ENCODE measurements at places on chromosomes 11 and 22.

GRCh38 chr11:17148536-17148935 lies 59.2 kb downstream of the PIK3C2A start:
- no peak for DNase-seq

- DNase-seq: no peak
These were observed 9.4 kb upstream of the CASP12 start for GRCh38 chr11:104907521-104908185.

GRCh38 chr11:21969841-21970240 lies 223.0 kb upstream of the ANO5 start:
- no peak for DNase-seq

DNA sequence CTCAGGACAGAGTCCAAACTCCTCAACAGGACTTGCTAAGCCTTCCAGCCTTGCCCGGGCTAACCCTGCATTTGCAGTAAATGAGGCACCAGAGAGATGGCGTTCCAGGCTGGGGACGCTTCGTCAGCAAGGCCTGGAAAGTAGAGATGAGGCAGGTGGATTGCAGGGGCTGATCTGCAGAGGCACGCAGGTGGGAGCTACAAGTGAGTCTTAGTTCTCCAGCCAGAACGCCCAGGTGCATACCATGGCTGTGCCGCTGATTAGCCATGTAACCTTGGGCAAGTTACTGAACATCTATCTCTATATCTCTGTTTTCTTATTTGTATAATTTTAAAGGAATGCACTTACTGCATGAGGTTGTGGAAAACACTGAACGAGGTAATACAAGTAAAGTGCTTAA lies 52.7 kb upstream of the BARX2 start:
- DNase-seq: no peak

- peak; percentile 89 for DNase-seq
These were observed 95.5 kb upstream of the PARVA start for GRCh38 chr11:12281571-12282478.

GRCh38 chr22:39117585-39118191 lies 20.6 kb downstream of the APOBEC3H start:
- DNase-seq: peak; percentile 73

DNA sequence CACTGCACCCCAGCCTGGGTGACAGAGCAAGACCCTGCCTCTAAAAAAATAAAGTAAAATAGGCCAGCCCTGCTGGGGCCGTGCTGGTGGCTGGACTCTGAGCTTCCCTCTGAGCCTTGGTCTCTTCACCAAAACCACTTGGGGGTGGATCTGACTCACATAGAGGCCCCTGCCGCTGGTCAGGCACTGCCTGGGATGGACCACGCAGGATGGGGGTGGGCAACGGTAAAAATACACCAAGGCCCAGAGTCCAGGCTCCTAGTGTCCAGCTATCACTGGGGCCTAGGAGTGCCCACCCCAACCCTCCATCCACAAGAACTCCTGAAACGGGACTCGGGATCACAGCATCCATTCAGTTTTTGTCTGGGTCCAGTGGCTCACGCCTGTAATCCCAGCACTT lies 12.3 kb upstream of the UPK3A start:
- DNase-seq: no peak

GRCh38 chr11:99911116-99911515 lies 776.0 kb upstream of the ARHGAP42 start:
- no peak for DNase-seq

DNA sequence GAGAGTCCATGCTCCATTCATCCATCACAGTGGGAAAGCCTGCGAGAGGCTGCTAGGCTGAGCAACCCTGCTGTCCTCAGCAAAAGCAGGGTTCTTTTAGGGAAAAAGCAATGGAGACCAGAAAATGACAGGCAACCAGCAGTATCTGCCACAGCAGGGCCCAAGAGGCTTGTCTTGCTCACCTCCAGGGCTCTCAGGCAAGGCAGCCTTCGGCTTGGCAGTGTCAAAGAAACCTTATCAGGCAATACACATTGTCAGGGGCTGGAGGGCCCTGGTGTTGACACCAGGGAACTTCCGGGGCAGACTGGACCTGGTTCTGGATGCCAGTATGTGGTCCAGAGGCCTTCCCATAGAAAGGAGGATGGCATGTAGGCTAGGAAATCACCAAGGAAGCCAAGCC lies 10.2 kb upstream of the TLCD5 start:
- DNase-seq: no peak

DNA sequence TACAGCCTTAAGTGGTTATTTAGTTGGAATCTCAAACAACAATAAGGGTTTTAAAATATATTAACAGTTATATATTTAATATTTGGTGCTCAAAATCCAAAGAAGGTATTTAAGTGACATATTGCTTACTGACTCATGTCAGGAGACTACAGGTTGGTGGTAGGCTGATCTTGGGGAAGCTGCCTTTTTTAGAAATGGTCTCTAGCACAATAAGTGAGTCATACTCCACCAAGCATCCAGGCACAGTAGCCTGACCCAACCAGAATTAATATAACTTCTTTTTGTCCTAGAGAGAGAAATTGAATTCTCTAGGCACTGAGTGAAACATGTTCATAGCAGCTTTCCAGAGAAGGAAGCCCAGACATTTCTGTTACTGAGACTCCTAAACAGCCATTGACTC lies 868.5 kb upstream of the TENM4 start:
- no peak for DNase-seq

- no peak for DNase-seq
These were observed 38.1 kb downstream of the GLB1L2 start for GRCh38 chr11:134369656-134370525.

DNA sequence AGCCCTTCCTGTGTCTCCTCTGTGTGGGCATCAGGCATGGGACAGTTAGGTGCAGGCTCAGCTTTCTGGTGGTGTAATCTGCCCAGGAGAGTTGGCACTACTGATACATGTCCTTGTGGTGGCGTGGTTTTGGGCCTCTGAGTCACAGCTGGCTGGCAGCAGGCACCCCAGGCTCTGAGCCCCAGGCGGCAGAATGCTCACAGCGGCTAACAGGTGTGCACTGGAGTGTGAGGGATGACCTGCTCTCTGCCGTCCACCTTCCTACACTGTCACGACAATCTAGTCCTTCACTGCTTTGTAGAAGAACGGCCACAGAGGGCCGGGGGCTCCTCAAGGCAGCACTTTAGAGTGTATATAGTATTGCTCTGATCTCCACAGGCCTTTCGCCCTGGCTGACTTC lies 100.3 kb upstream of the PITPNB start:
- DNase-seq: peak; percentile 66

GRCh38 chr11:108724974-108725689 lies 60.3 kb downstream of the DDX10 start:
- no peak for DNase-seq

DNA sequence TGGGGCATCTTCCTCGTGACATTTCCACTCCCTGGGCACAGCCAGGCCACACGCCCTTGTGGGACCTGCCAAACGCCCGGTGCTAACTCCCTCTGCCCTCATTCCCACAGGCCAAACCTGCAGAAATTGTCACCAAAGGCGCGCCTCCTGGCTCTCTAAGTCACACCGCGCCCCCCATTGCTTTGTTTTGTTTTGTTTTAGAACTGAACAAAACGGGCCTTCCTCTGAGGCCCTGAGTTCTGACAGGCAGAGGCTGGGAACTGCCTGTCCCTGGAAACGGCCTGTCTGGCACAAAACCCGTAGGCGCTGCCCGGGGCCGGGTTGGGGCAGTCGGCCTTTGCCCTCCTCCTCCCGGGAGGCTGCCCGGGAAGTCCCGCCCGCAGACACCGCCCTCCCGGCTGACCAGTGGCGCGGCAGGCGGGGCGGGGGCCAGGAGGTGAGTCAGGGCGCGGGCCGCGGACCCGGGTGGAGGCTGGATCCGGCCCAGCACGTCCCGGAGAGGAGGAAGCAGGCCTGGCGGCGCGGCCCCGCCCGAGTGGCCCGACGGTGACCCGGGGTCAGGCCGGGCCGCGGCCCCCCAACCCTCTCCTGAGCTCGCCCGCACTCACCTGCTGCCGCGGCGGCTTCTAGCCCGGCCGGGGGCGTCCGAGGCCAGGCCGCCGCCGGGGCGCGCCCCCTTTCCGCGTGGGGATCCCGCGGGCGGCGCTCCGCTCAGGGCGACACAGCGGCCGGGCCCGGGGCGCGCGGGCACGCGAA lies 465 bp downstream of the SUN2 start:
- peak; percentile 93 for DNase-seq

DNA sequence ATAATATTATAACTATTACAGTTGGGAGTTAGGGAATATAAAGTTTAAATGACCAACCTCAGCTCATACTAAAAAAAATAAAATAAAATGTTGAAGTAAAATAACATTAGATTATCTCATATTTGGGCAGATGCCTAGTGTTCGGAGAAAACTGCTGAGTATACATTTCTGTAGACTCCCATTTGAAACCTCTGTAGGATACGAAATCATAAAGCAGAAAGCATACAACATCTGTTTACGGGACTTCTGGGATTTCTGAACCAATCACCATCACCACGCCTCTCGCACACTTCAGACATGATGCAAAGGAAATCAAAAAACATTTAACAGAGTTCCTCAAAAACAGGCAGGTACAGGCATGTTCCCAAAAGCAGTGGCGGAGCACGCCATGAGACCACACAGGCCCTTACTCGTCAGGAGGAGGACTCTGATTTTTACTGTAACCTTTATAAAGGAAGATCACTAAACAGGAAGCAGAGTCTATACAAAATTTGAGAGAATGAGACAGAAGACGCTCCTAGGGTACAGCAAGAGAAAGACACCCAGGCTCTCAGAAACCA lies 8.6 kb downstream of the ZNF195 start:
- no peak for DNase-seq

DNA sequence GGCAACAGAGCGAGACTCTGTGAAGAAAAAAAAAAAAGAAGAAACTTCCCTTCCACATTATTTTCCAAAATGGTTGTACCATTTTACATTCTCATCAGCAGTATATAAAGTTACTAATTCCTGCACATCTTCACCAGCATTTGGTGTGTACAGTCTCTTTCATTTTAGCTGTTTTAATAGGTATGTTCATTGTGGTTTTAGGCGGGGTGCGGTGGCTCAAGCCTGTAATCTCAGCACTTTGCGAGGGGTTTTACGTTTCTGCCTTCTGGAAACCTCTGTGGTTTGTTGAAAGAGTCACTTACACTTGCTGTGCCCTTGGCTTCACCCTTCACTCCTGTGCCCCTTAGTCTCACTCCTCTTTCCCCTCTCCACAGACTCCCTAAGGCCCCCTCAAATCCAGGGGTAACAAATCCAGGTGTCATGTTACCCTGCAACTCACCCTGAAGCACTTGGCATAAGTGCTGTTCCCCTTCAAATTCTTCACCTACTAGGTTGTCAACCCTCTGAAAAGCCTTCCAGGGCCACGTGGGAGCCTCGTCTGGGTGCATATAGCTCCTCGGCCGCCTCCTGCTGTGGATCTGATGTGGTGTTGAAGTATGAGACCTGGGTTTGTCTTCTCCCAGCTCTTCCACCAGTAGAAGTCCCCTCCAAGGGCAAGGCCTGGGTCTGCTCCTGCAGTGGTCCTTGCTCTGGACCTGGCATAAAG lies 20.8 kb downstream of the TOB2 start:
- DNase-seq: no peak

DNA sequence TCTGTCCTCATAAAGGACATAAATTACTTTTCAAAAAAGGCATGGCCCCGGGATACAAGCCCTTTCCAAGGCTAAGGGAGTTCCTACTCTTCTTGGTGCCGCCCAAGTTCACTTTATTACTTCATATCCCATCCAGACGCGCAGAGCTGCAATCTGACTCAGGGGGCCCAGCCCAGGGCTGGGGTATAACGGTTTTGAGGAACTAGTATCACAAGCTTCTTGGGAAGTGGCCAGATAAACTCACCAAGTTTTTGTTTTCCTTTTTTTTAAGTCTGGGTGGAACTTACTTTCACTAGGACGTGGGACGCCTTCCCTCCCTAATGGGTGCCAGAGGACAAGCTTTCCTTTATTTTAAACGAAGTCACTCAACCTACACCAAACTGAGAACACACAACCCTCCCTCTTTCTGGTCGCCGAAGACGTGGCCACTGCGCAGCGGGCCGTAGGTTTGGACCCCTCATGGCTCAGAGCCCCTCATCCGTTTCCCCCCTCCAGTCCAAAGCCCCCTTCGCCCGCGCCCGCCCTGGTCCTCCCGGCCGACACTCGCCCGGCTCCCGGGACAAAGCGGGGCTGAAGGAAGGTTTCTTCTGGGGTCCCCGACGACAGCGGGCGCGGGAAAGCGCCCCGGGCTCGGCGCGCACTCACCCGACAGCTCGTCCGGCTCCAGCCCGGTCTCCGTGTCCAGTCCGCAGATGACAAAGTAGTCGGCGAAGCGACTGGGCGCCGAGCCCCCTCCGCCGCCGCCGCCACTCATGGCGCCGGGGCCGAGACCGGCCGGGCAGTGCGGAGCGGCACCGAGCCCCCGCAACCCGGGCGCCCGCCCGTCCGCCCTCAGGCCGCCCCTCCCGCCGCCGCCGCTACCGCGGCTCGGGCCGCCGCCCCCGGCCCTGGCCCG lies 587 bp downstream of the DENND5A start:
- peak; percentile 75 for DNase-seq

DNA sequence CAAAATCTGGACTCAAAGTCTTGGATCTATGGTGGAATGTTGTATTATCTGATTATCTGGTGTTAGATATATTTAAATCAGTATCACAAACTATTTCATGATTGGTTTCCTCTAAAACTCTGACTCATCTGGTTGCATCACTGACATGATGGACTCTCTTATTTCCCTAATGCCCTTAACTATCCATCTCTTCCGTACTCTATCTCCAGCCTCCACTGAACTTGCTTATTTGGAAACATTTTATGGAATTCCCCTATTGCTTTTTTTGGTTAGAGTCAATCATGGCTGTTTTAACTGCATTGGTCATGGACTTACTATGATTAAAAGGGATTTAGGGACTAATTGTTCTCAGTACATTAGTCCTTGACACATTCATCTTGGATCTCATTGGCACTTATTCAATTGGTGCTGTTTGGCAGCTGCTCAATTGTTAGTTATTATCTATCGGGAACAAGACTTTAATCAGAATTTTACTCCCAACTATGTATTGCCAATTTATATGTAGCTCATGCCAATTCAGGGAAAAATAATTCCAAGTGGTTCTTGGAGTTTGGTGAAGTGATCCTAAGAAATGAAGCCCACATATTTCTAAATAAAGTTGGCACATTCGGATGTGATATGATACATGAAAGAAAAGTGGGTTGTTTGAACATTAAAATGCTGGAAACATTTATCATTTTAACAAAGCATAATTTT lies 942.0 kb upstream of the CCDC90B start:
- DNase-seq: no peak

DNA sequence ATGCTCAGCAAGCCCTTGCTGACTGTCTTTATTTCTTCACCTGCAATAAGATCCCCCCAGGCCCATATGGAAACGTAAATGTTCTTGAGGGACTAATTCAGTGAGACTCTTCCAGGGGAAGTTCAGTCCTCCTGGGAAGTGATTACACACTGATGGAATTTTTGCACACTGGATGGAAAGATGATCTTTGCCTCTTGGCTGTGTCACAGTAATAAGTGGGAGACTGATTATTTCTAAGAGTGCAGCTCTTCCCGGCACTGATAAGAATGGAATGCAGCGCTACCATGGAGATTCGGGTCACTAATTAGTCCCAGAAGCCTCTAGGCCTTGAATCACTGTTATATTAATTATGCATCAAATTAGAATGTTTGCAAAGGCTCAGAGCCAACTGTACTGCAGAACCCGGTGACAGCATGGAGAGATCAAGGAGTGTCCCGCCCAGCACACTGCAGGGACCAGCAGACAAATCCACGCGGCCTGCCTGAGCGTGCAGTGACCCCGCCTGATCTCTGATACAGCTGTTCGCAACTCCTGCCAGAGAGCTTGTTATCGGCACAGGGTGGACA lies 178.3 kb downstream of the SNX19 start:
- DNase-seq: peak; percentile 70
